ENCODE measurements at places on chromosomes 2 and 18.
A peak's percentile ranks its signal among the peaks of the same experiment; 100 is the strongest.

- DNase-seq: no peak
Measured at GRCh38 chr2:179521944-179522343, 257.3 kb upstream of the SESTD1 start.

- DNase-seq: no peak
Measured at GRCh38 chr2:171241771-171242170, 81.1 kb upstream of the TLK1 start.

DNA sequence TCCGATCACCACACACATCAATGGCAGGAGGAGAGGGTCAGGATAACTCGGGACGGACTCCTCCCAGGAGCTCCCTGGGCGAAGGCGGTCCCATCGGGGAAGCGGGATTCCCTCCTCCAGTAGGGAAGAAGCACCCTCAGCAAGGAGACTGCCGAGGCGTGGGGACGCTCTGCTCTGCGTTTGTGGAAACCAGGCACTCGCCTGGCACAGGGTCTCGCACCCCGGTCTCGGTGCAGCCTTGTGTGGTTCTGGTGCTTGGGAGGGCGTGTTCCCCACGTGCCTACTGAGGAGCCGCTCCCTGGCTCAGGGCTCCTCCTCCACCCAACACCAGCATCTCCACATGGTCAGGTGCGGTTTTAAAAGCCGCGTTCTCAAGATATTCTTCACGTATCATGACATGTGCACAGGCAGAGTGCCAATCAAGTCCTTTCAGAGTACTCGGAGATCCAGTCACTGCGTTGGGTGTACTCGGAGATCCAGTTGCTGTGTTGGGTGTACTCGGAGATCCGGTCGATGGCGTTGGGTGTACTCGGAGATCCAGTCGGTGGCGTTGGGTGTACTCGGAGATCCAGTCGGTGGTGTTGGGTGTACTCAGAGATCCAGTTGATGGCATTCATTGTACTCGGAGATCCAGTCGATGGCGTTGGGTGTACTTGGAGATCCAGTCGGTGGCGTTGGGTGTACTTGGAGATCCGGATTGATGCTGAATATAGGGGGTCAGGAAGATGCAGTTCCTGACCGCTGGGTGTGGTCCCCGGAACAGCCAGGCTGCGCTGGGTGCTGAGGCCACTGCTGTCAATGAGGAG, 117.5 kb downstream of the RTP5 start:
- no peak for DNase-seq

DNA sequence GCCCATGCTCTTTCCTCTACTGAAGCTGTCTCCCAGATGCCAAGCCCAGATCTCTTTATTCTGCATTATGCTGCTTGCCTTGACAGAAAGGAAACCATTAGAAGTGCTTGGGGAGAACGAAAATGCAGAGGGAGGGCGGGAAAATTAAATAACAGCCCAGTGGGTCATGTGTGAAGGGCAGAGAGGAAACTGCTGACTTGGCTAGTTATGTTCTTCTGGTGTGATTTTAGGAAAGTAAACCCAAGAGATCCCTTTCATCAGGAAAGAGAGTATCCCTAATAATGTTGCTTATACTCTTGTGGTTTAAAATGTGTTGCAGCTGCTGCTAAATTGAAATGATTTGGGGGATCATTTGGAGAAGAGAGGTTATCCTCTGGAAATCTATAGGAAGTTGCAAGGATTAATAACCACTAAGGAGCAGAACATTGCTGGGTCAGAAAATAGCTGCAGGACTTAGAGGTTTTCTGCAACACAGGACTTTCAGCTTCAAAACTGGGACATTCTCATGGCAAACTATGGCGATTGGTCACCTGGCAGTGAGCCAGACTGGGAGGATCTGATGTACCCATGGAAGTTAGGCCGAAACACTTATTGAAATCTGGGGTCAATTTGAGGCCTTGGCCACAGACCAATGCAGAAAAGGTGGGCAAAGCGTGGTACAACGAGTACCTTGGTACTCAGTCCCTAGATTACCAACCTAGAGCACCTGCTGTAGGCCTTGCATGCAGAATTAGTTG, 172.2 kb downstream of the TMEM247 start:
- DNase-seq: no peak

GRCh38 chr2:27306573-27307286, 1.5 kb downstream of the UCN start:
- peak; percentile 56 for DNase-seq

GRCh38 chr18:60209042-60209441, 163.5 kb downstream of the MC4R start:
- no peak for DNase-seq

GRCh38 chr18:63257453-63257852, 62.1 kb downstream of the BCL2 start:
- no peak for DNase-seq

- DNase-seq: no peak
Measured at GRCh38 chr2:168157926-168158325, 89.5 kb downstream of the STK39 start.

DNA sequence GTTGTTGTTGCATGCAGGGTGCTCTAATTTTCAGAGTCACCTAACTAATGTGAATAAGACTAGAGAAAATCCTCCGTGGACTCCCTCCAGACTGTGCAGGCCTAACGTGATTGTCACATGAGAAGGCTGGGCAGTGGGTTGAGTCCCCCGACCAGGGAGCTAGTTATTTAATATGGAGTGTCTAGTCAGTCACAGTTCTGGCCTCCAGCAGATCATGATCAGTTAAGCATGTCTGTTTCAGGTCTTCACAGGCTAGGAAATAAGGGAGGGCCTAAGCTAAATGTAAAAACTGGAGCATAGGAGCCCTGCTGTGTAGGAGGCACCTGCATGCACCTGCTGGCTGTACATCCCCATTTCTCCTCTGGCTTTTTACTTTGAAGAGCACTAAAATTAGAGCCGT, 86.8 kb downstream of the PRPF40A start:
- no peak for DNase-seq

GRCh38 chr18:39620551-39621168, 2055.1 kb upstream of the CELF4 start:
- DNase-seq: no peak

DNA sequence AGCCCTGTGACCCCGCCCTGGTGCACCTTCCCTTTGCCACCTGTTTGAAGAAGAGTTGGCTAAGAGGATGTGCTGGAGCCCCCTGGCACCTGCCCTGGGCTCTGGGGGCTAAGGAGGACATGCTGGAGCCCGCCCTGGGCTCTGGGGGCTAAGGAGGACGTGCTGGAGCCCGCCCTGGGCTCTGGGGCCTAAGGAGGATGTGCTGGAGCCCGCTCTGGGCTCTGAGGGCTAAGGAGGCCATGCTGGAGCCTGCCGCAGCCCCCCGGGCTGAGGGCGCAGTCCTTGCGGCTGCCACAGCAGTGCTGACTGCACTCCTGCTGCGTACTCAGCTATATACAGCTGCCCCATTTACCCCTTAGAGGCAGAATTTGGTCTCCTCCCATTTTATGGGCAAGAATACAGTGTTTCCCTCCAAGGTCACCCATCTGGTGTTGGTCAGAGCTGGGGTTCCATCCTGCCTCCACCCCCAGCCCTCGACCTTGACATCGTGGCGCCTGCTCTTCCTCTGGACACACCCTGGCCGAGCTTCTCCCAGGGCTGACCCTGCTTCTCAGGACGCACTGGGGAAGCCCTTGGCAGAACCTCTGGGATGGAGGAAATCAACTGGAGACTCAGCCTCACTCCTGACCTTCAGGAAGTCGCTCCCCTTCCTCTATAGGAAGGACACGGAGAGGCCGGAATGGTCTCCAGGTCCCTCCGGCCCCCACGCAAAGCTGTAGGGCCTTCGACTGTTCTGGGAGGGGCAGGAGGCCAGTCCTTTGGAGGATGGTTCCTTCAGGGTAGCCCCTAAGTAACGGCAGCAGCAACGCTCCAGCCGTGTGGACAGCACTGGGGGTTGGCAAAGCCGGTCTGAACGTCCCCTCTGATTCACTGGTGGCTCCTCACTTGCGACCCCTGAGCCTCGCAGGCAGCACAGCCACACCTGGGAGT, 65.0 kb upstream of the HPCAL1 start:
- DNase-seq: no peak

DNA sequence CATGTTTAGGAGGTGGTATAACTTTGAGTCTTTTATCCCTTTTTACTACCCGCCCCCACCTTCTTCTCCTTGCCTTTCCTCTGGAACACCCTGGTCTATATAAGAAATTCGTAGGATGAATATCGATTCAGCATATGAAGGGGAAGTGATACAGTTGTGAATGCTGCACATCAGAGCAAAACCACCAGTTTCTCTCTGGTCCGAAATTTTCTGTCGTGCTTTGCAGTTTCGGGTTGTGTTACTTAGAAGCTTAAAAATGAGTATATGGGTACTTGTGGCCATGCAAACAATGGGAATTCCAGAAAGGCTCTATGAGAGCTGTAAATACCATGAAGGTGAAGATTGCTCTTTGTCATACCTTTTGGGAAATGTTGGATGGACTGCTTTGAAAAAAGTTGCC, 60.6 kb downstream of the DAW1 start:
- DNase-seq: no peak

DNA sequence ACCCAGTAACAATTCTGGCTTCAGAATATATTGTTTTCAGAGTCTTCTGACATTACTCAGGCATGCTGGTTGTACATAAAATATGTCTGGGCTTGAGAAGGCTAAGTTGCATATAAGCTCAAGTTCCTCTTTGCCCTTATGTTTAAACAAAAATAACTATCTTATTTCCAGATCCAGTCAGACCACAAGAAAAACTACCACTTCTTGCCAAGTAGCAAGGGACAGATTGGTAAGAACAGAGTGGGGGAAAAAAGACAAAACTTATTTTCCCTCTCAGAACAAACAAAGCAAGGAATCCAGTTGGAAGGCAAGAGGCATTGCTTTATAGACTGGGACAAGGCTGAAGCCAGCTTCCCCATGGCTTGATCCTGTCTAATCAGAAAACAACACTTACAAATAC, 1036.7 kb upstream of the CELF4 start:
- no peak for DNase-seq

- no peak for DNase-seq
Measured at GRCh38 chr2:194380011-194380410, 1277.0 kb upstream of the SLC39A10 start.
